ENCODE measurements at places on chromosomes 6 and 20.

- peak; percentile 12 for DNase-seq
These were observed 118.7 kb downstream of the TOX2 start for GRCh38 chr20:44033344-44033743.

DNA sequence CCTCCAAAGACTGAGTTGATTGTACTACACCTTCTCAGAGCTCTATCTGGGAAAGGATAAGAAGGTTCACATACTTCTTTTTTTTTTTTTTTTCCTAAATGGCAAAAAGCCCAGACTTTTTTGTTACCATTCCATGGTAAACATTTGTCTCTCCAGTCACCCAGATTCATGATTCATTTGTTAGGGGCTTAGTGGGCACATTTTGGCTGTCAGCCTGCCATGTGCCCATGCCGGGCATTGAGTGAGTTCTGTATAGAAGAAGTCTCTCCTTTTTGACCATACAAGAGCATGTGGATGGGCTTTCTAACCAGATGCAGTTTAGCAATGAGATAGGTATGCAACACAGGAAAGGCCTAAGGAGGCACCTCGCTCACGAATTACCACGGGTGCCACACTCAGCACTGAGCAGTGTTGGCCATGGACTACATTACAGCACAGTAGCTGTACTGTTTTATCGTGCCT is 447.5 kb upstream of the HSF2 start:
- no peak for DNase-seq

DNA sequence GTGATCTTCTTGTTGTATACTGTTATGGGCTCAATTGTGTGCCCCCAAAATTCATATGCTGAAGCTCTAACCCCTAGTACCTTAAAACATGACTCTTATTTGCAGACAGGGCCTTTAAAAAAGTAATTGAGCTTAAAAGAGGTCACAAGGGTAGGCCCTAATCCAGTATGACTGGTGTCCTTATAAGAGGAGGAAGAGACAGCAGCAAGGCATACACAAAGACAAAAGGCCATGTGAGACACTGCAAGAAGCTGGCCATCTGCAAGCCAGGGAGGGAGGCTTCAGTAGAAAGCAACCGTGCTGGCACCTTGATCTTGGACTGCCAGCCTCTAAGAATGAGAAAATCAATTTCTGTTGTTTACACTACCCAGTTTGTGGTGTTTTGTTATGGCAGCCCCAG is 8.4 kb downstream of the CAGE1 start:
- no peak for DNase-seq

GRCh38 chr20:39913274-39913673 is 775.8 kb downstream of the MAFB start:
- no peak for DNase-seq

DNA sequence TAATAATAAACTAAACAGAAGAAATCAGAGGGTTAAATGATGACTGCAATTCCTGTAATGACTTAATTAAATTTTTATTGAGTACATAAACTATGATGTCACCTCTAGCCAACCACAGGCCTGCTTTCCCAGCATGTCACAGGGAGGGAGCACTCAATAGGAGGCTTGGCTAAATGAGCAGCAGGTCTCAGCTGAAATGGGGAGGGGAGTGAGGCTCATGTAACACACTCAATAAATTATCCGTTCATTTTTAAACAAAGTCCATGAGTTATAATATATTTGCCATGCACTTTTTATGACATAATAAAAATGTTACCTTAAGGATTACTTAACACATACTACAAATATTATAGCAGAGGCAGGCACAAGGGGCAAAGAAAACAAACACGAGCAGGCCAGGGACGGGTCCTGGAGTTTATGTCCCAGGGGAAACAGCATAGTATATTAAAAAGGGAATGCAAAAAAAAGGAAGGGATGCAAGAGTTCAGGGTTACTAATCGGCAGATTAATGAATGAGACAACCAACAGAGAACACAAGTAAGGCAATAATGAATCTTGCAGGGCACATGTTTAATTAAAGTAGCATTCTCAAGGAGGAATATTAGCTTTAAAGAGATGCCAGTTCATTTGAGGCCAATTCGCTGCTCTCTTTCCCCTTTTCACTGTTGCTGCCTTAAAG is 27.1 kb upstream of the FAM83C start:
- DNase-seq, result no peak
